ENCODE measurements at places on chromosomes 13 and 19.

- DNase-seq: no peak
Measured at GRCh38 chr13:31908696-31909411, 122.7 kb upstream of the FRY start.

- no peak for DNase-seq
Measured at GRCh38 chr13:99995589-99996380, 14.2 kb downstream of the ZIC2 start.

- no peak for DNase-seq
Measured at GRCh38 chr19:28523619-28524018, 689.3 kb downstream of the UQCRFS1 start.

DNA sequence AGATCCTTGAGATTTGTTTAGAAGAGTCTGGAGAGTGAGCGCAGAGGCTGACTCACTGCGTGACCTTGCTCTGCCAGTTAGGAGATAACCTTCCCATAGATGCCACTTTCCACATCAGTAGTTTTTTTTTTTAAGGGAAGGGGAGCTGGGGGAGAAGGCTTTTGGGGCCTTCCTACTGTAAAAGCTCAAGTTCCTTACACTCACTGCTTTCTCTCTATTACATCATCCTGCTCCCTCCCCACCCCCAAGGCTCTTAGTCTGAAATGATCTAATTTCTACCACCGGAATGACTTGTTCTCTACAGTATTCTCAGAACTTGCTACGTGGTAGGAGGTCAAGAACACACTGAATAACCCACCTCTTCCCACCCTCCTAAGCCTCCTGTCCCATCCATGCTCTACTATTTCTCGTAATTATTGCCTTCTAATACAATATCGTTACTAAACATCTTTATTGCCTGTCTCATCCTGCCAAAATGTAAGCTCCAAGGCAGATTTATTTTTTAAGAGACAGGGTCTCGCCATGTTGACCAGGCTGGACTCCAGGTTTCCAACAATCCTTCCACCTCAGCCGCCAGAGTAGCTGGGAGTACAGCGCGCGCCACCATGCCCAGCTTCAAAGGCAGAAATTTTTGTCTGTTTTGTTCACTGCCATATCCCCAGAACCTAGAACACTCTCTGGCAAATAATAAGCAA lies 1.2 kb downstream of the LONP1 start:
- peak; percentile 81 for DNase-seq

- no peak for DNase-seq
Measured at GRCh38 chr19:15583346-15583745, 31.7 kb upstream of the CYP4F8 start.

- DNase-seq: no peak
Measured at GRCh38 chr13:67052550-67053490, 177.3 kb downstream of the PCDH9 start.

GRCh38 chr19:32308431-32309077 lies 36.9 kb upstream of the ZNF507 start:
- no peak for DNase-seq

- DNase-seq: no peak
Measured at GRCh38 chr19:13699786-13700185, 64.5 kb upstream of the MRI1 start.

GRCh38 chr13:94481941-94482340 lies 2.5 kb upstream of the DCT start:
- DNase-seq: no peak

- no peak for DNase-seq
Measured at GRCh38 chr13:36848199-36848982, 29.4 kb downstream of the RFXAP start.

GRCh38 chr19:18719541-18719940 lies 36.1 kb downstream of the CRTC1 start:
- no peak for DNase-seq

DNA sequence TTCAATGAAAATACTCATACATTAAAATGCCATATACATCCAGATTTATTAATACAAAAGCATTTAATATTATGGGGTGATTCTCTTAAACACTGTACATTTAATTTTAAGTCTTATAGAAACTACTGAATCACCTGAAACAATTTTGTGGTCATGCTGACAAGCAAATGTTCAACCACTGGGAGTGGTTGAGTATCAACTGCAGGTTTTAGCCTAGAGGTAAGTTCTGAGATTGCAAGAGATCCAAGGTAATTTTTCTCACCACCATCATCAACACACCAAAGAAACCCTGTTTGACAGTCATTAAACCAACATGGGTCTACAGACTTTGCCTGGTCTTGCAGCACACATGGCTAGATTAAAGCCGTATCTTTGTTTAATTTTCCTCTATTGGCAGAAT lies 196.3 kb downstream of the LHFPL6 start:
- DNase-seq: no peak

DNA sequence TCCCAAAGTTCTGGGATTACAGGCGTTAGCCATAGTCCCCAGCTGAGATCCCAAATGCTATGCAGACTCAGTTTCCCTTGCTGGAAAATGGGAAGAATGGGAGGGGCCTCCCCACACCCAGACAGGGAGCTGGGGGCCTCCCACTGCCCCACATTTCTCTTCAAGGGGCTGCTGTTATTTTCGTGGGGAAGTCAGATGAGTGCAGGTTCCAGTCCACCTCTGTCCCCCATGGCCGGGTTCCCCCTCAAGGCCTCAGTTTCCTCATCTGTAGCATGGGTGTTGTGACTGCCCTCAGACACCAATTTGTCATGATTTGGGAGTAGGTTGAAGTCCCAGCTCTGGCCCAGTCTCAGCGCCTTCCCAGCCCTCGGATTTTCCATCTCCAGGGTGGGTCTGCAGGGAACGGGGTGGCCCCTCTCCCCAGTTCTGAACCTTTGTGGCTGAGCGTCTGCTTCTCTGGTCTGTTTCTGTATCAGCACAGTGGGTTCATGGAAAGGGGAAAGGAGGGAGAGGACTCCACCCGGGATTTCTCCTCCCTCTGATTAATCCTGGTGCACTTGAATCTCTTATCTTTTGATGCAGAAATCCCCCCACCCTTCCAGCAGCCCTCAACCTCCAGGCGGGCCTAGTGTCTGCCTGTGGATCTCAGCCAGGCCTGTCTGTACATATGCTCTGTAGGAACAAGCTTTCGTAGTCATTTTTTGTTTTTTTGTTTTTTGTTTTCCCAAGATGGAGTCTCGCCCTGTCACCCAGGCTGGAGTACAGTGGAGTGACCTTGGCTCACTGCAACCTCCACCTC lies 12.2 kb downstream of the NFIC start:
- no peak for DNase-seq

DNA sequence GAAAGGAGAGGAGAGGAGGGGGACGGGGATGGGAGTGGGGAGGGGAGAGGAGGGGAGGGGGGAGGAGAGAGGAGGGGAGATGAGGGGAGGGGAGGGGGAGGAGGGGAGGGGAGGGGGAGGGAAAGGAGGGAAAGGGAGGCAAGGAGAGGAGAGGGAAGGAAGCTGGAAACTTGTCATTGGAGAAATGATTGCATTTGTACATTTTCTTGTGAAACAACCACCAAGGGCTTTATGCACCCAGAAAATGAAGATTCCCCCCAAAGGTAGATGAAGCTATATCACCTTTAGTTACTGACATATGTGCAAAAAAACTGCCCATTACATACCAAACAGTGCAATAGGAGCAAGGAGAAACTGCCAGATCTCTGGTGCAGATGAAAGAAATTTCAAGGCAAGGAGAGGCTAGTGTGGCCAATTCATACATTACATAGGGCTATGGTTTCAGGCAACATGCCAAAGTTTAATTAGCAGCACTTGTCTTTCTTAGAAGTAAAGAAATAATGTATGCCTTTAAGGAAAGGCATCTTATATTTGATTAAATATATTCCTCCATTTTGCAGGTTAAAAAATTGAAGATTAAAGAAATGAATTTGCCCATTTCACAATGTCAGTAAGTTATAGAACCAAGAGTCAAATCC lies 49.5 kb upstream of the STK24 start:
- DNase-seq: no peak

GRCh38 chr19:45771311-45771933 lies 2.4 kb upstream of the SIX5 start:
- no peak for DNase-seq

DNA sequence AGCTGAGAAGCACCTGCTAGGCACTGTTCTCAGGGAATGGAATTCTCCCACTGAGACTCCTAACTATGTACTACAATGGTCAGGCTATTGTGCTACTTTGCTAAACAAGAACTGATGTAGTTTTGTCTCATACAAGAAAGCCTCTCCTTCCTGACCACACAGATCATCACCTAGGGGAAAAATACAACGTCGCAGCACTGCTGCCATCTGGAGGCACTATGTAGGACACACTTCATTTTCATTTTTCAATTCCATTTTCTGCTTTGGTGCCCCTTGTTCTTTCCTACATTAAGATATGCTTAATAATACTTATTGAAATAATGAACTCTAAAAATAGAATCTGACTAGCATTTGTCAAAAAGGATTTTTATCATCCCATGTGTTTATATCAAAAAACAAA lies 21.1 kb downstream of the PROSER1 start:
- peak; percentile 26 for DNase-seq

GRCh38 chr13:113148940-113149503 lies 9.4 kb upstream of the PROZ start:
- DNase-seq: no peak

GRCh38 chr13:50512474-50513299 lies 330.8 kb downstream of the DLEU7 start:
- DNase-seq: peak; percentile 39

GRCh38 chr19:5166262-5166661 lies 174.3 kb downstream of the PTPRS start:
- no peak for DNase-seq

DNA sequence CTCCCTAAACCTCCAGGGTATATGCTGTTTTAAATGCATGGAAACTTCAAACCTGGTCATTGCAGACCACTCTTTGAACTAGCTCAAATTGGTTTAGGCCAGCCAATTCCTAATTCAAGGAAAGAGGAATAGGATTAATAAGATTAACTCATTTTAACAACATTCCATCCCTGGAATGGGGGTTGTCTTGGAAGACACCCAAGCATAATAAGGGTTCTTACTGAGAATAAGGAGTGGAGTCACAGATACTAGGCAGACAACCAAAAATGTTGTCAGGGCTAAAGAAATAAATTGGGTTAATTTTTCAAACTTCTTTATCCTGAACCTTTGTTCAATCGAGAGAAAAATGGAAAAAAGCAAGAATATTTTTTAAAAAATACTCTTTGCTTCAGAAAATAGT lies 186.2 kb downstream of the PCDH9 start:
- no peak for DNase-seq

DNA sequence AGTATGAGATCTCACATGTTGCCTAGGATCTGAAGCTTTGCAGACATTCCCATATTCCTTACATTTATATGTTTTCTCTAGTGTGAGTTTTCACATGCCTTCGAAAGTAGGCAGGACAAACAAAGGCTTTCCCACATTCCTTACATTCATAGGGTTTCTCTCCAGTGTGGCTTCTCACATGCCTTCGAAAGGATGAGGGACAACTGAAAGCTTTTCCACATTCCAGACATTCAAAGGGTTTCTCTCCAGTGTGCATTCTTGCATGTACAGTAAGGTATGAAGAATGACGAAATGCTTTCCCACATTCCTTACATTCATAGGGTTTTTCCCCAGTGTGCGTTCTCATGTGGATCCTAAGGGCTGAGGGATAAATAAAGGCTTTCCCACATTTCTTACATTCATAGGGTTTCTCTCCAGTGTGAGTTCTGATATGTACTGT lies 14.2 kb downstream of the ZNF699 start:
- no peak for DNase-seq

- no peak for DNase-seq
Measured at GRCh38 chr13:42485272-42485671, 88.7 kb upstream of the TNFSF11 start.

- DNase-seq: no peak
Measured at GRCh38 chr13:44765001-44765471, 188.9 kb upstream of the TSC22D1 start.

DNA sequence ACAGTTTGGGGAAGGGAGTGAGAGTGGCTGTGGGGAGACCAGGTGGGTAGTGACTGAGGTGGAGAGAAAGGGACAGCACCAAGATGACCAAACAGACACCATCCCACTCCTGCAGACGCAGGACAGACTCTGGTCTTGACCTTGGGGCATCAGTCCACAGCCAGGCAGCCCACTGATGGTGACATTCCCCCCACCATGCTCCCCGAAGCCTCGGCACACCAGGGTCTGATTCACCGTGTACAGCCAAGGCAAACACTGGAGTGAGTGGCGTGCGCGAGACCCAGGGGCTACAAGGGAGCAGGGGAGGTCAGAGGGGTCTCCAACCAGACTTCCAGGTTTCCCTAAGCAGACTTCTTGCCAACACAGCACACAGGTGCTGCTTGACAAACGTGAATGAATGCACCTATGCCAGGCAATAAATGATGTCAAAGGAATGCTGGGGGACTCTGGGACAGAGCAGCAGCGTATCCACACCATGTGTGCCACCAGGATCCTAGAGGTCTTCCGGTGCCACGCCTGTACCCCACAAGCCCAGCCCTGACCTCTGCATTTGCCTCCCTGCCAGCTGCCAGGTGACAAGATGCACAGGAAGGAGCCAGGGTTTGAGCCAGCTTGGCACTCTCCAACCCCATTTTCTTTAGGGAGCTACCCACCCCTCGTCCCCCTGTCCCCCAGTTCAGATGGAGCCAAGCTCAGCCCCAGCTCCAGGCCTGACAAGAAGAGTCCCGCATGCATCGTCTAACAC lies 18.5 kb downstream of the RANBP3 start:
- DNase-seq: no peak

- no peak for DNase-seq
Measured at GRCh38 chr19:48284896-48285295, 15.0 kb downstream of the ZNF114 start.

DNA sequence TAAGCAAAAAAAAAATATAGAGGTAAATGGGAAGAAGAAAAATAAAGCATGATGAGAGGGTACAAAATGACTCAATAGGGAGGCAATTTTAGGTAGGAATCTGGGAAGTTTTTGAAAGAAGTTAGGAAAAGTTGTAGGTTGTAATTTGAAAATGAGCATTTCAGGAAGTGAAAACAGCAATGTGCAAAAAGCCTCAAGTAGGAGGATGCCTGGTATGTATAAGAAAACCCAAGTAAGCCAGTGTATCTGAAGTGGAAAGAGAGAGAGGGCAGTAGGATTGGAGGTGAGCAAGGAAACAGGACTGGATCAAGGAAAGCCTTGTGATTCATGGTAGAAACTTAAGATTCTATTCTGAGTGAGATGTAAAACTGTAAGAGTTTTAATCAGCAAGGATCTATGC lies 121.6 kb upstream of the SPRY2 start:
- no peak for DNase-seq

GRCh38 chr13:30535046-30535445 lies 69.3 kb upstream of the HMGB1 start:
- no peak for DNase-seq

- no peak for DNase-seq
Measured at GRCh38 chr13:104683789-104684188, 1617.6 kb upstream of the SLC10A2 start.

- no peak for DNase-seq
Measured at GRCh38 chr19:51250786-51251467, at the start of gene SIGLECL1. Gene SIGLECL1 (plus strand): TSS chr19:51251080. CDS start chr19:51264073, 12,993 bp downstream.

DNA sequence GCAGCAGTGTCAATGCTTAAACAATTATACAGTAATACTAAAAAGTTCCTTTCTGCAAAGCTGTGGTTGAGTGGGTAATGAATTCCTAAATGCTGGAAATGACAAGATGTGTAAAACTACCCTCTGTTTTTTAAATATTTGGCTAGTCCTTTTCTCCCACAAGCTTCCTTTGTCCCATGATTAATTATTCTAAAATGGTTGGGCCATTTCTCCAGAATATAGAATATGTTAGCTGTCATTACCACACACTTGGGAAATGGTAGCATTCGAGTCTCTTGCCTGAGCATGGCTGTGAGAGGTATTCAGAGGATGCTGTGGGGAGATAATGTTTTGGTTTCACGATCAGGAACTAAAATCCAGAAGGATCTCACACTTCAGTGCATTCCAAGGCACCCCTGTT lies 1185.8 kb downstream of the UQCRFS1 start:
- DNase-seq: no peak
